Panc1 (cell line): ENCODE measurements at places on chromosomes 5 and 9. TPM values are rescaled to one million over a fixed set of nuclear protein-coding genes. Genes with fewer than 3 reads are reported as not detected.

- DNase-seq, result no peak
Observed at GRCh38 chr9:14216612-14217194, 97.2 kb downstream of the NFIB start.

GRCh38 chr9:95120781-95121370 lies 196.6 kb downstream of the FANCC start:
- DNase-seq, result no peak

The ACOT12 gene
- 0.74 TPM for total RNA-seq

DNA sequence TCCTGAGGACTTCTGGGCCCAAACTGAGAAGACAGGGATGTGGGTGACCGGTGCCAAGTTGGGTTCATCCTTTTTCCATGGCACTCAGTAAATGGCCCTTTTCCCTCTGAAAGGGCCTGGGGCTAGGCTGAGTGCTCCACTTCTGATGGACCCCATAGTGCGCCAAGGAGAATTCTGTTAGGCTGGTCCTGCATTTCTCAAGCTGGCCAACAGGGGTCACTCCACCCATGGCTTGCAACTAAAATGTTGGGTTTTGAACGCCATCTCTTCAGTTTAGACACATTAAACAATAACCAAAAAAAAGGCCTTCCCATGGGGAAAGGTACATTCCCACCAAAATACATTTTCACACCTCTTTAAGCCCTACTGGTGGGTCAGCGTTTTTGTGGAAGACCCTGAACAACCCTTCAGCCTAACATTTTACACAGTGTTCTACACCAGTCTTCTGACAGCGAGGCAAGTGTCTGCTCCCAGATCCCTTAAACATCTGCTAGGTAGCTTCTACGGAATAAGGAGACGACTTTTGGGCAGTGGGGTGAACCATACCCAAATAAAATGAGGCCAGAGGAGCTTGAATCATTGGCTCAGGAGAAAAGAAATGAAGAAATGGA lies 27.3 kb downstream of the CNTFR start:
- DNase-seq, result no peak

The OR13D1 gene
- not detected for total RNA-seq

GRCh38 chr5:81553567-81554212 lies 159.8 kb upstream of the ACOT12 start:
- DNase-seq, result no peak

DNA sequence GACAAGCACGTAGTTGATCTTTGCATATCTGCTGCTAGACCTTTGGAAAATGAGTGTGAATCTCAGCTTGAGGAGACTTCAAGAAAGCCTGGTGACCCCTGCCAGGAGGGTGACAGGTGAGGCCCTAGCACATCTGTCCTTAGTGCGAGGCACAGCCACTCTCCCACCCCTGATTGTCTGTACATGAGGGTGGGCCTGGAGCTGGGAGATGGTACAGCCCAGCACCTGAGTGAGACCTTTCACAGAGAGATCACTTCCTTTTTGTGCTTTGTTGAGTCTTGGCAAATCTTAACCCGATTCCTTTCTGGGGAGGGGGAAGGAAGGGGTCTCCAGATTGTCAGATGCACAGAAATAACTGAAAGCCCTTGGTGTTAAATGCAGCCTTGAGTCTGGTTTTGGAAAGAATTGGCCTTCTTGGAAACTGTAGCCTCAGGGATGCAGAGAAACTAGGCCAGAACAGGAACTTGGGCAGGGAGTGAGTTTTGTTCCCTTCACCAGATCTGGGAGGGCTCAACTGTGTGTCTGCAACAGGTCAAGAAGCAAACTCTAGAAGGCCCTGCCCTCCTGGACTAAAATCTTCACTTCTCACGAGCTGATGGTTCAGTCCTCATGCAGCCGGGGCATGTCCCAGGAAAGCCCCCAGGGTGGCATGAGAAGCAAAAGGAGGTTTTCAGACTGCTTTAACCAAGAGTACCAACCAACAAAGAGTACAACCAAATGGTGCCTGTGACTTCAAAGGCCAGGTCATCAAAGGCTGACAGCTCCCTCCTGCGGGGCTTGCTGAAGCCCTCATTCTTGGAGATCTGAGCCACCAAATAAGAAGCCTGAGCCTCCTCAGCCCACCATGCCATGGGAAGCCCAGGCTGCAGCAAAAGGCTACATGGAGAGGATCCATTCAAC lies 20.8 kb upstream of the SEMA4D start:
- no peak for DNase-seq

- no peak for DNase-seq
Observed at GRCh38 chr9:118575341-118576070, 793.7 kb downstream of the BRINP1 start.

The FOXD4L3 gene
- total RNA-seq, result not detected

The WDR38 gene
- not detected for total RNA-seq
